ENCODE measurements at places on chromosomes 11 and 22. TPM values are rescaled to one million over a fixed set of nuclear protein-coding genes. Genes with fewer than 3 reads are reported as not detected.

Gene OR8A1
- total RNA-seq: 0.81 TPM

Gene OR5B21
- not detected for total RNA-seq

Gene FOLR2
- 118 TPM for total RNA-seq

Gene USP2
- 2.1 TPM for total RNA-seq

Gene ST14
- 4.9 TPM for total RNA-seq

Gene PIK3IP1
- 56.3 TPM for total RNA-seq

Gene TRIM66
- total RNA-seq: 10.2 TPM

Gene CNGA4
- not detected for total RNA-seq

Gene FGF3
- total RNA-seq: not detected

Gene FAM227A
- total RNA-seq: 0.71 TPM

Gene GRIK4
- not detected for total RNA-seq

Gene CD6
- 3.3 TPM for total RNA-seq

Gene INPP5J
- 2.3 TPM for total RNA-seq

Gene FZD4
- total RNA-seq: 104 TPM

Gene WDR74
- total RNA-seq: 19.8 TPM

DNA sequence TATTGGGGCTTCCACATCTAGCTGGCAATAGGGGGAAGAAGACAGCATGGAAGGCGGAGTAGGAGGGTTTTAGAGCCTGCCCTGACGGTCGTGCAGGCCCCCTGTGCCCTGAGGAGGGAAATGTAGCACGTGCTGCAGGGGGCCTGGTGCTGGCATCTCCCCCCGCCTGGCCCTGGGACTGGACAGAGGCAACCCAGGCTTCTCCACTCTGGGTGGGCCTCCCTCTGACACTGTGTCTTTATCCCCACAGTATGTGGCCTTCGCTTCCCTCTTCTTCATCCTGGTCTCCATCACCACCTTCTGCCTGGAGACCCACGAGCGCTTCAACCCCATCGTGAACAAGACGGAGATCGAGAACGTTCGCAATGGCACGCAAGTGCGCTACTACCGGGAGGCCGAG lies 36.8 kb downstream of the KCNC1 start:
- no peaks in the 10 kb centered on the region for H3K4me1 ChIP-seq
- H3K36me3 ChIP-seq: no peaks in the 10 kb centered on the region
- no peak for DNase-seq
- no peak overlapping the region for H3K4me3 ChIP-seq

- peaks cover 12% of the 10 kb centered on the region for H3K4me1 ChIP-seq
- DNase-seq: no peak
- peak overlapping the region; percentile 77 for H3K27ac ChIP-seq
- H3K36me3 ChIP-seq: no peaks in the 10 kb centered on the region
Observed at GRCh38 chr22:20980938-20981722, 967 bp upstream of the LZTR1 start.

DNA sequence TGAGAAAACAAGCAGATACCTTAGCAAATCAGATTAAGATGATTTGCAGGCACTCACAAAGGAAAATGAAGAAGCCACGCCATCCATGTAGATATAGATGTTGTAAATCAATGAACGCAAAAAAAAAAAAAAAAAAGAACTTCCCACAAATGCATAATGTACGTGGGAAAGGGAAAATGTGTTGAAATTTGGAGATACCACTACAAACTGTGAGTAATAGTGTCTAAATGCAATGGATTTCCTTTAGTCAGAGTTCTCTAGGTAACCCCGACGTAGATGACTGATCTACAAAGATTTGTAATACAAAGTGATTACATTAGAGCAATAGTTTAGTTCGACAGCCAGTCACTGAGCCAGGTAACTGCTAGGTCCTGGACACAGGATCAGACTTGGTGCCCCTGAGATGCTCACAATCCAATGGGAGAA lies 783 bp upstream of the ANKRD54 start:
- H3K27me3 ChIP-seq: no peaks in the 10 kb centered on the region
- peak overlapping the region; percentile 79 for H3K4me3 ChIP-seq
- no peak for DNase-seq
- peaks cover 1% of the 10 kb centered on the region for H3K36me3 ChIP-seq
- H3K4me1 ChIP-seq: peaks cover 8% of the 10 kb centered on the region
- H3K27ac ChIP-seq: peak overlapping the region; percentile 40

- no peak overlapping the region for H3K27ac ChIP-seq
- peaks cover 10% of the 10 kb centered on the region for H3K4me1 ChIP-seq
- no peaks in the 10 kb centered on the region for H3K27me3 ChIP-seq
- H3K4me3 ChIP-seq: peak overlapping the region; percentile 54
- DNase-seq: no peak
- no peaks in the 10 kb centered on the region for H3K36me3 ChIP-seq
Observed at GRCh38 chr11:26332572-26332915, 614 bp downstream of the ANO3 start.

DNA sequence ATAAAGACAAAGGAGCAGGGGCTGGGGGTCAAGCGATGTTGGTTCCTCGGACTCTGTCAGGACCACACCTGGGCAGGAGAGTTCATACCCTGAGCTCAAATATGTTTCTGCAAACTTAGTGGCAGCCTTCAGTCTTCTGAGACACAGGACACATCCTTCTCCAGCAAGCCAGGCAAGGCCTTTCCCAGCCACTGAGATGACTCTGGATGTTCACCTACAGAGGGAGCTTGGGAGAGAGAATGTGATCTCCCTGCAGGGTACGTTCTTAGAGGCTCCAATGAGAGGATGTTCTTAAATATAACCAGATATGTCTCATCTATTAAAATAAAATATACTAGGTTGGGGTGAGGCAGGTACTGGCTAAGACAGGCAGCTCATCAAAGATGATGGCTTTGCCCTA lies 461.5 kb downstream of the OPCML start:
- DNase-seq: no peak
- H3K4me1 ChIP-seq: no peaks in the 10 kb centered on the region
- H3K27me3 ChIP-seq: no peaks in the 10 kb centered on the region
- no peak overlapping the region for H3K27ac ChIP-seq
- H3K36me3 ChIP-seq: no peaks in the 10 kb centered on the region

DNA sequence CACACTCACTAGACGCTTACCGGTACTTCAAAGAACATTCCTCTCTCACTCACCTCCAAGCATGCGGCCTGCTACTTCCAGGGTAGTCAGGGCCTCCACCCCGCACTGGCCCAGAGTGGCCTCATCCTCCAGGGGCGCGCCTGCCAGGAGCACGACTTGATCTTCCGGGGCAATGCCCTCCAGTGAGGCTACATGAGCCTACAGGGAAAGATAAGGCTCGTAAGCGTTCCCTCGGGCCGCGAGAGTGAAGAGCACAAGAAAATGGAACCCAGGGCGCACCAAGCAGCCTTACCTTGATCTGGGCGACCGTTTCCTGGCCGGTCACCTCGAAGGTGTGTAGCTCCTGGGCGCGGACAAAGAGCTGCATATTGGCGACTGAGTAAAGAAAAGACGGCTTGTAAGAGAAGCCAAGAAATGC lies 478 bp downstream of the FAU start:
- peaks cover 30% of the 10 kb centered on the region for H3K4me1 ChIP-seq
- no peak for DNase-seq
- H3K27ac ChIP-seq: peak overlapping the region; percentile 78
- H3K36me3 ChIP-seq: peaks cover 35% of the 10 kb centered on the region
- H3K4me3 ChIP-seq: peak overlapping the region; percentile 73

- H3K27ac ChIP-seq: no peak overlapping the region
- H3K27me3 ChIP-seq: no peaks in the 10 kb centered on the region
- H3K36me3 ChIP-seq: no peaks in the 10 kb centered on the region
- peaks cover 8% of the 10 kb centered on the region for H3K4me1 ChIP-seq
Observed at GRCh38 chr11:15158351-15159015, 43.8 kb downstream of the INSC start.

GRCh38 chr11:94897330-94897768 lies 76.0 kb downstream of the CWC15 start:
- no peaks in the 10 kb centered on the region for H3K27me3 ChIP-seq
- no peak for DNase-seq
- H3K27ac ChIP-seq: no peak overlapping the region
- no peak overlapping the region for H3K4me3 ChIP-seq
- no peaks in the 10 kb centered on the region for H3K4me1 ChIP-seq

DNA sequence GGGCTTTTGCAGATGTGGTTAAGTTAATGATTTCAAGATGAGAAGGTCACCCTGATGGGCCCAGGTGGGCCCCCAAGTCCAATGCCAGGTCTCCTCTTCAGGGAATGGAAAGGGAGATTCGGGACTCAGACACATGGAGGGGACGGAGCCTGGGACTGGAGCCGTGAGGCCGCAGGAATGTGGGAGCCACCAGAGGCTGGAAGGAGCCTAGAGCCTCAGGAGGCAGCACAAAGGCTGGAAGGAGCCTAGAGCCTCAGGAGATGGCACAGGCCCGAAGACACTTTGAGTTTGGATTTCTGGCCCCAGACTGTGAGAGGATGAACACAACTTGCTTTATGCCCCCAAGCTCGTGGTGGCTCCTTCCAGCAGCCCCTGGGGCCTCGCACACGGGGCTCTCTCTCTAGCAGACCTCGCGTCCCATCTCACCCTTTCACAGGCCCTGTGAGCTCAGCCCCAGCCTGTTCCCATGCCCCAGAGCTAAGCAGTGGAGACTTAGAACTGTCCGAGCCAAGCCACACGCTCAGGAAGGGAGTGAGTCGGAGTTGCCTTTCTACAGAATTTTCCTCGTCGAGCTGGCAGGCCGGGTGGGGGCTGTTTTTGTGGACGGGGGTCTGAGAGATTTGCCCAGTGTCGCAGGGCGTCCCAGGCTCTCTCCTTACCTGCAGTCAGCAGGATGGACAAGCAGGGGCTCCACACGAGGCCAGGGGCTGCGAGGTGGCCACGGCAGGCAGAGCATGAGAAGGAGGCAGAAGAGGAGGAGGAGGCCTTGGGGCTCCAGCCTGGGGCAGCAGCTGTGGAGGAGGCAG lies 937.6 kb downstream of the BRD1 start:
- no peaks in the 10 kb centered on the region for H3K27me3 ChIP-seq
- DNase-seq: no peak
- H3K4me1 ChIP-seq: no peaks in the 10 kb centered on the region
- H3K27ac ChIP-seq: no peak overlapping the region

- H3K27me3 ChIP-seq: no peaks in the 10 kb centered on the region
- no peak overlapping the region for H3K4me3 ChIP-seq
- H3K27ac ChIP-seq: no peak overlapping the region
- H3K4me1 ChIP-seq: no peaks in the 10 kb centered on the region
- peaks cover 5% of the 10 kb centered on the region for H3K36me3 ChIP-seq
- no peak for DNase-seq
Observed at GRCh38 chr11:103325686-103326069, 216.5 kb downstream of the DYNC2H1 start.

- no peak overlapping the region for H3K27ac ChIP-seq
- H3K27me3 ChIP-seq: no peaks in the 10 kb centered on the region
- no peak for DNase-seq
- no peaks in the 10 kb centered on the region for H3K36me3 ChIP-seq
Observed at GRCh38 chr11:58768137-58768536, 36.4 kb upstream of the GLYAT start.

DNA sequence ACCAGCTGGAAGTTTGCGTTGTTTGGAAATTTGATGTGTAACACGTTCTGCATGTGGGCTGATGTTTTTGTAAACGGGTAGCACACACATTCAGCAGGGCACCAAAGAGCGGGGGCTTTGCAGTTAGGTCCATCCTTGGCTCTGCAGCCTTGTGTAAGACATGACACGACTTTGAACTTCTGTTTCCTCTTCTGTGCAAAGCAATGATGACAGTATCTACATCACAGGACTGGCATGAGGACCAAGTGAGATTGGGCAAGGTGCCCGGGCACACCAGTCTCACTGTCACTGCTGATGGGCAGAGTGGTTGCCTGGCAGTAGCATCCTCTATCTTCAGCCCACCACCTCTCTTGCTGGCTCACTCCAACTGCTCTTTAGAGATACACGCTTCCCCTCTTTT lies 3.3 kb downstream of the TCN2 start:
- DNase-seq: no peak
- H3K27ac ChIP-seq: no peak overlapping the region
- H3K36me3 ChIP-seq: no peaks in the 10 kb centered on the region
- no peak overlapping the region for H3K4me3 ChIP-seq

GRCh38 chr22:45425531-45426265 lies 12.2 kb downstream of the RIBC2 start:
- no peak for DNase-seq
- H3K27me3 ChIP-seq: no peaks in the 10 kb centered on the region
- H3K4me3 ChIP-seq: no peak overlapping the region
- no peaks in the 10 kb centered on the region for H3K4me1 ChIP-seq

DNA sequence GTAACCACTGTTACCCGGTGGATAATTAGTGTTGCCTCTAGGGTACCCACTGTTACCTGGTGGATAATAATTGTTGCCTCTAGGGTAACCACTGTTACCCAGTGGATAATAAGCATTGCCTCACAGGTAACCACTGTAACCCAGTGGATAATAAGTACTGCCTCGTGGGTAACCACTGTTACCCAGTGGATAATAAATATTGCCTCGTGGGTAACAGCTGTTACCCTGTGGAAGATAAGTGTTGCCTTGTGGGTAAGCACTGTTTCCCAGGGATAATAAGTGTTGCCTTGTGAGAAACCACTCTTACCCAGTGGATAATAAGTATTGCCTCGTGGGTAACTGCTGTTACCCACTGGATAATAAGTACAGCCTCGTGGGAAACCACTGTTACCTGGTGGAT lies 9.3 kb upstream of the NXPE4 start:
- no peaks in the 10 kb centered on the region for H3K36me3 ChIP-seq
- H3K27me3 ChIP-seq: no peaks in the 10 kb centered on the region
- H3K4me3 ChIP-seq: no peak overlapping the region
- H3K27ac ChIP-seq: no peak overlapping the region
- DNase-seq: no peak

DNA sequence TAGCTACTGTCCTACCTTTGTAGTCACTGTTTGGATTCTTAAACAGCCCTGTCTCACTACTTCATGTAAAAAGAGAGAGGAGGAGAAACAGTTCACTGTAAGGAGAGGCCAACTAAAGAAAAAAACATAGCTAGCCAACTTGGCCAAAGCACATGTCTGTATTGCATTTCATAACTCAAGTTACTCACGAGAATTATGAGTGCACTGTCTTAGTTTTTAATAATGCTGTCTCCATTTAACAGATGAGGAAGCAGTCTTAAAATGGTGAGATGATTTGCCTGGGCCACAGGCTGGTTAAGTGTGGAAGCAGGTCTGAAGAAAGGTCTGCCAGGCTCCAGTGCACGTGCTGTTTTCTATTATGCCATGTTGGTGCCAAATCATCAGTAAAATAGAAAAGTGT lies 104.5 kb downstream of the UVRAG start:
- H3K4me1 ChIP-seq: peaks cover 5% of the 10 kb centered on the region
- DNase-seq: no peak
- no peak overlapping the region for H3K4me3 ChIP-seq
- no peaks in the 10 kb centered on the region for H3K36me3 ChIP-seq
- no peaks in the 10 kb centered on the region for H3K27me3 ChIP-seq

DNA sequence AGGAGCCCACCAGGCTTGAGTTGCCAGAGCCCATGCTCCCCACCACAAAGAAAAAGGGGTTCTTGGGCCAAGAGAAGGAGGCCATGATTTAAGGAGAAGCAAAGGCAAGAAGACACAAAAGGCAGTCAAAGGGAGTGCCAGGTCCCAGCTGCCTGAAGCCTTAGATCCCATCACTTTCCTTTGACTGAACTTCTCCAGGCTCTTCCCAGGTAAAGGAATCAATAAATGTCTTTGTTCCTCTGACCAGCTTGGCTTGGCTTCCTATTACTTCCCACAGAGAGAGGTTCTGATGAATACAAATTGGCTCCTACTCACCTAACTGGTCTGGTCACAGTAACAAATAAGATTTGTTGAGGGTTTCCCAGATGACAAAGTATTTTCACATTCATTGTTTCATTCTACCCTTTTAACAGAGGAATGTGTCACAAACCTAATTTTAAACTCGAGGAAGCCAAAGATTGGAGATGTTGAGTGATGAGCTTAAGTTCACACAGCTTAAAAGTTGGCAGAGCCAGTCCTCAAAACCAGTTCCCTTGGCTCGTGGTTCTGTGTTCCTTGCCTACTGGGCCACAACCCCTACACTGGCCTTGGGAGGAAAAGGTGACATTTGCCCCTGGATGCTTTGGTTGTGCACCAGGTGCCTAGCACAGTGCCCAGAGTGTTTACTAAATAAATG lies 96.4 kb upstream of the SESN3 start:
- H3K4me1 ChIP-seq: no peaks in the 10 kb centered on the region
- H3K27me3 ChIP-seq: no peaks in the 10 kb centered on the region
- H3K27ac ChIP-seq: no peak overlapping the region
- H3K36me3 ChIP-seq: no peaks in the 10 kb centered on the region

All from thoracic aorta (tissue), 2 donors.